ENCODE measurements at places on chromosomes 11 and 22. TPM values are rescaled to one million over a fixed set of nuclear protein-coding genes. Genes with fewer than 3 reads are reported as not detected.
A peak's percentile ranks its signal among the peaks of the same experiment; 100 is the strongest.

- peak; percentile 39 for DNase-seq
Measured at GRCh38 chr11:55707029-55707428, 45.0 kb downstream of the OR4C6 start.

Gene RHOD
- total RNA-seq: not detected

- peak; percentile 78 for DNase-seq
Measured at GRCh38 chr11:29328961-29329441, 687.8 kb downstream of the KCNA4 start.

Gene E2F8
- total RNA-seq: 2.7 TPM

GRCh38 chr11:122170815-122171475 lies 54.9 kb upstream of the BLID start:
- DNase-seq: peak; percentile 92

Gene JAML
- total RNA-seq: not detected

Gene VSIG10L2
- not detected for total RNA-seq

Gene FOLR2
- not detected for total RNA-seq
